ENCODE measurements at places on chromosomes 7 and 10. TPM values are rescaled to one million over a fixed set of nuclear protein-coding genes. Genes with fewer than 3 reads are reported as not detected.

NCF1 gene
- polyA plus RNA-seq, result 1.2 TPM

KCP gene
- 21.6 TPM for polyA plus RNA-seq

LRGUK gene
- 4.3 TPM for polyA plus RNA-seq

- no peak for DNase-seq
Observed at GRCh38 chr10:26858707-26859034, 2.1 kb downstream of the ABI1 start.

GRCh38 chr10:131073469-131074035, 238.0 kb downstream of the TCERG1L start:
- no peak for DNase-seq

- DNase-seq, result no peak
Observed at GRCh38 chr10:112752288-112752687, 197.8 kb upstream of the TCF7L2 start.

Data from left kidney (tissue), 8 donors.